ENCODE measurements at places on chromosomes 12 and 14. TPM values are rescaled to one million over a fixed set of nuclear protein-coding genes. Genes with fewer than 3 reads are reported as not detected.

The MYO1H gene
- total RNA-seq = 9.6 TPM

The PZP gene
- total RNA-seq = 2.6 TPM

The AMN gene
- not detected for total RNA-seq

The GPD1 gene
- total RNA-seq = 0.48 TPM

The TAS2R50 gene
- 5.8 TPM for total RNA-seq

The TBX5 gene
- 2.9 TPM for total RNA-seq

The DEPDC4 gene
- not detected for total RNA-seq

The IGFBP6 gene
- total RNA-seq = 112 TPM

The MSI1 gene
- total RNA-seq = 0.96 TPM

The C1RL gene
- 56.3 TPM for total RNA-seq

The SERPINA12 gene
- total RNA-seq = not detected

The OS9 gene
- total RNA-seq = 150 TPM

The UBE2N gene
- total RNA-seq = 68.1 TPM

The SCNN1A gene
- 2.2 TPM for total RNA-seq

The PTHLH gene
- total RNA-seq = 11.1 TPM

The KRT76 gene
- total RNA-seq = 2.2 TPM

The LPAR5 gene
- total RNA-seq = 6.3 TPM

The STAB2 gene
- total RNA-seq = 2.6 TPM

The SLC39A2 gene
- not detected for total RNA-seq

The FOXN3 gene
- 64.3 TPM for total RNA-seq

The NRL gene
- total RNA-seq = 0.24 TPM

The KCNA1 gene
- total RNA-seq = 2.9 TPM

The KRT82 gene
- total RNA-seq = 1.7 TPM

The FAM186B gene
- not detected for total RNA-seq

The KRT77 gene
- total RNA-seq = 0.96 TPM

The SDR9C7 gene
- not detected for total RNA-seq

The TMEM132D gene
- total RNA-seq = 2.6 TPM

The KRT4 gene
- 77.5 TPM for total RNA-seq

The TAMALIN gene
- 2.6 TPM for total RNA-seq

The METTL3 gene
- total RNA-seq = 38.3 TPM

The FGF6 gene
- total RNA-seq = 1.4 TPM

The CMKLR1 gene
- 79.0 TPM for total RNA-seq

The KRT3 gene
- total RNA-seq = not detected

The RFX4 gene
- total RNA-seq = 2.2 TPM

The VASH1 gene
- 17.3 TPM for total RNA-seq

The SLC10A1 gene
- 2.4 TPM for total RNA-seq

The WIF1 gene
- total RNA-seq = 7.2 TPM

The SERPINA5 gene
- 0.24 TPM for total RNA-seq

The DDHD1 gene
- 33.5 TPM for total RNA-seq

The BHLHE41 gene
- total RNA-seq = 7.9 TPM

The POTEG gene
- total RNA-seq = 1.2 TPM

The ZNF268 gene
- 43.3 TPM for total RNA-seq

The SH2B3 gene
- total RNA-seq = 22.4 TPM

The DMAC2L gene
- total RNA-seq = 19.3 TPM

The CMA1 gene
- not detected for total RNA-seq

The A2M gene
- 124 TPM for total RNA-seq

The SERPINA1 gene
- 15.6 TPM for total RNA-seq

The LYSET gene
- total RNA-seq = 4.8 TPM

The SERPINA9 gene
- total RNA-seq = 1.4 TPM

The HECTD1 gene
- 328 TPM for total RNA-seq

The CCDC184 gene
- total RNA-seq = 0.72 TPM

The CLEC1A gene
- 3.1 TPM for total RNA-seq

The ANO2 gene
- 8.7 TPM for total RNA-seq

The CEBPE gene
- 6.0 TPM for total RNA-seq
